ENCODE measurements at places on chromosomes 2 and 18.

DNA sequence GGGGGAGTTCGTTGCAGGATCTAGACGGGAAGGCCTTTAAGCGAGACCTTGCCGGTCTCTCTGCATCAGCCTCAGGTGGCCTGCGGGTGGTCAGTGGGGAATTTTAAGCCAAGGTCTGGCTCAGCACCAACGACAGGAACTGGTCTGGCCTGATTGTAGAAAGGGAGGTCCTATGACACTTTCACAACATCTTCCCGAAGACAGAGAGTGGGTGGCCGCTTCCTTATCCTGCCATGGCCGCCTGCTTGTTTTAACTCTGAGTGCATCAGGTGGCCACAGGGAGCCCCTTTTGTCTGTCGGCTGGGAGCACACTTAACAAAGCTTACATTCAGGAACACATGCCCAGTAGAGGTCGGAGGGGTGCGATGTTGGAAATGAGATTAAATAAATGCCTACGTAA is 363.7 kb upstream of the MYT1L start:
- DNase-seq, result no peak

DNA sequence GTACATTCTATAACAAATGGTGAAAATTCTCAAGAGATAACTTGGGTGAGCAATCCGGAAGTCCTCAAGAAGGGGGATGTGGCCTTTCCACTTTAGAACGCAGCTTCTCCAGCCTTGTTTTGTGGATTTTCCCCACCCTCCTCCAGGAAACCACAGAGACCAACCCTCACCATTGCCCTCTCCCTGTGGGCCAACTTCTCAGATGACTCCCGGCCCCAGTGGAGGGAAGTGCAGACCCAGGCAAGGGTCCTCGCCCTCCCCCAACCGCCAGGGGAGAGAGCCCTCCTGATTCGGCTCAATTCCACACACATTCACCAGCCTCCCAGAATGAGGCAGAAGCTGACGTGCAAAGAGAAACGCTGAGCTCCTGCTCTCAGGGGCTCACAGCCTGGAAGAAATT is 277.2 kb downstream of the EIPR1 start:
- DNase-seq, result no peak

DNA sequence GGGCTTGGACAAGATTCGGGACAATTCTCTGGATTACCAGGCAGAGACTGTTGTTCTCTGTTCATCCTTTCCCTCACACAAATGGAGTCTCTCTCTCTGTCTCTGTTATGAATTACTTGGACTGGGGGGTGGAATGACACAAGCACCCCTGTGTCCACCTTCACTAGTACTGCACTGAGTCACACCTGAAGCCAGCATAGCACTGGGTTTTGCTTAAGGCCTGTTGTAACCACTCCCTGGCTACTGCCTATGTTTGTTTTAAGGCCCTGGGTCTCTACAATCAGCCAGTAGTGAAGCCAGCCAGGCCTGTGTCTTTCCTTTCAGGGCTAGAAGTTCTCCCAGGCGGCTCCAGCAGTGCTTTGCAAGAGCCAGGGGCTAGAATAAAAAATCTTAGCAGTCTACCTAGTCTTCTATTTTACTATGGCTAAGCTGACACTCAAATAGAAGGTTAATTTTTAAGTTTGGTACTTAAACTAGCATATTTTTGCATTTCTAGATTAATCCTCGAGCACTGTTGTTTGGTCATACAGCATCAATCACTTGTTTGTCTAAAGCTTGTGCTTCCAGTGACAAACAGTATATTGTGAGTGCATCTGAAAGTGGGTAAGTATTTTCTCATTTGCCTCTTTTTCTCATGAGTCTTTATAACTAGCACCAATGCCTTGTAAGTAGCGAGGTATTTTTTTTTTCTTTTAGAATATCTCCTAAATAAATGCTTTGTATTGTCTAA is 27.8 kb downstream of the WDR7 start:
- DNase-seq, result no peak

DNA sequence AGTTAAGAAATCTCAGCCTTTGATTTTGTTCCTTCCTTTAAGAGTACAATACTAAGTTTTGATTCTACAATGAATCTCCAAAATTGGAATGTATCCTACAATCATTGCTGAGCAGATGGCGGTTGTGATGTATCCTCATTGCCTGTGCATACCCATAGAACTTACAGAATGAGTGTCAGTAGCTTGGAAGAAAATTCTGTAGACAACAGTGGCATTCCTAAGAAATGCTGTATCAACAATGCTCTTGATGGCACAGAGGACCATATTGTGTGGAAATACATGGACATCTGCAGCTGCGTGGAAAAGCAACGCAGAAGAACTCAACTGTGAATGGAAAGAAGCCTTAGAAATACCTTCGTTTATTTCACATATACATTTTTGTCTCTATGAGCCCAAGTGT is 30.2 kb downstream of the GAREM1 start:
- DNase-seq, result no peak

DNA sequence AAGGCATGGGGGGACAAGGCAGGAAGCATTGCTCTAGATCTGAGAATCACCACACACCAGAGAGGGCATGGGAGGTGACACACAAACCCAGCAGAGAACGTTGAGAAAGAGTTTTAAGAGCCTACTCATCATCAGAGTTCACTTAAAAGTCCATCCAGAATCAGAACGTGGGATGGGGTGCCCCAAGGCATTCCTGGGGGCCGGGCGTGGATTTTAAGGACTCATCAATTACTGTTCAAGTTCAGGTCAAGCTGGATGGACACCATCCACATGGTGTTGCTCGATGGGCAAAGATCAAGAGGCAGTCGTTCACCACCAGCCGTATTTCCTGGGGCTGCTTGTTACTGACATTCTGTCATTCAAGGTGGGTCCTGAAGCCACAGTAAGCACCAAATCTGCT is 34.9 kb downstream of the BCL11A start:
- DNase-seq, result no peak

GRCh38 chr2:226623587-226624368 is 175.8 kb downstream of the IRS1 start:
- no peak for DNase-seq

GRCh38 chr2:239024226-239024625 is 176.3 kb downstream of the TWIST2 start:
- DNase-seq, result no peak

- DNase-seq, result no peak
These were observed 104.4 kb upstream of the SLC8A1 start for GRCh38 chr2:40556293-40556692.

- DNase-seq, result no peak
These were observed 9.1 kb upstream of the MYO5B start for GRCh38 chr18:50203801-50204604.

- no peak for DNase-seq
These were observed 602.2 kb downstream of the GALR1 start for GRCh38 chr18:77851802-77852201.

- peak; percentile 22 for DNase-seq
These were observed 35.1 kb upstream of the SLC14A1 start for GRCh38 chr18:45688833-45689232.

- no peak for DNase-seq
These were observed 21.6 kb downstream of the TRPM8 start for GRCh38 chr2:233938676-233939370.

- DNase-seq, result no peak
These were observed 39.1 kb upstream of the GALNT3 start for GRCh38 chr2:165833156-165833555.

DNA sequence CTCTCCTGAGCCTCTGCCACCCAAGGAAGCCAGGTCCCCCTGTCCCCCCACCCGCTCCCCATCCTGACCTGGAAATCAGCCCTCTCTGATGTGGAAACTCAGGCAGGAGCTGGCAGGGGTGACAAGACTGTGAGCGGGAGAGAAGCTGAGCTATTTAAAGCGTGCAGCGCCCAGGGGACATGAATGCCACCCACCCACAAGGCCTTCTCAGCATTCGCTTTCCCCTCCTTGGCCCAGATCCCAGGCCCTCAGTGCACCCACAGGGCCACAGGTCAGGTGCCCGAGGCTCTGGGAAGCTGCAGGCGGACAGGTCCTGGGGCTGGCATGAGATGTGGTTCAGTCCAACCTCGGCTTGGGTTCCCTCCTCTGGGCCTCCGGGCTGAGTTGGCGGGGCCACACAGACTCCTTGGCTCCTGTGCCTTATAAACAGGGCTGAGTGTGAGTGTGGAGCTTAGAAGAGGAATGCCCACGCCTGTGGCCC is 168.3 kb downstream of the SMAD7 start:
- no peak for DNase-seq

DNA sequence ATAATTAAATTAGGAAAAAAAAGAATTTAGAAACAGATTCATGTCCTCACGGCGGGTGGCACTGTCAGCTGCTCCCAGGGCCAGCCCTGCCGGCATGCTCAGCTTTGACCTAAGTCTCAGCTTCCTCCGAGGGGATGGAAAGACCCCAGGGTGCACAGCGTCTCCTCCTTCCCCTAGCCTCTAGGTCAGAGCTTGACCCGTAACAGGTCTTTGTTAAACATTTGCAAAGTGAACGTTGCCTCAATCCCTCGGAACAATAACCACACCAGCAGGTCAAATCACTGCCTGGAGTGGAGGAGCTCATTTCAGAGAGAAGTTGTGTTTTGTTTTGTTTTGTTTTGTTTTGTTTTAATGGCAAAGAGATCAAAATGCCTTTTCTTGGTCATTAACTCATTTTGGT is 171.3 kb downstream of the TMEM18 start:
- no peak for DNase-seq

GRCh38 chr2:239436076-239436475 is 35.3 kb upstream of the HDAC4 start:
- DNase-seq, result no peak

- DNase-seq, result no peak
These were observed 70.1 kb downstream of the NABP1 start for GRCh38 chr2:191748059-191748461.

All from germinal center (tissue), 1 donor.